ENCODE measurements at places on chromosomes 11 and 22.

DNA sequence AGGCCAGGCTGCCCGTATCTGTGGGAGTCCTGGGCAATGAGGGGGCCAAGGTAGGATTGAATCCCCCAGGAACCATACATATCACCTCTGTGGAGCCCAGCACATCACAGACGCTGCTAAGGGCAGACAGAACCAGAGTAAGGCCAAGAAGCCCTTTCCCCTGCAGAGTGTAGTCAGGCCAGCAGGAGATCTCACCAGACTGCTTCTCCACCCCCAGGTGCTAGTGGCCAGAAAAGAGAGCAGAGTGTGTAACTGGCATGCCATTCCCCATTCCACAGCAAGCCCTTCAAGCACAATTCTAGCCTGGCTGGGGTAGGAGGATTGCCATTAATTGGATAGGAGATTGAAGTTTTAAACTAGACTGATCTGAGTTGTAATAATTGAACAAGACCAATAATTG lies 28.0 kb upstream of the FCHSD2 start:
- DNase-seq: no peak

DNA sequence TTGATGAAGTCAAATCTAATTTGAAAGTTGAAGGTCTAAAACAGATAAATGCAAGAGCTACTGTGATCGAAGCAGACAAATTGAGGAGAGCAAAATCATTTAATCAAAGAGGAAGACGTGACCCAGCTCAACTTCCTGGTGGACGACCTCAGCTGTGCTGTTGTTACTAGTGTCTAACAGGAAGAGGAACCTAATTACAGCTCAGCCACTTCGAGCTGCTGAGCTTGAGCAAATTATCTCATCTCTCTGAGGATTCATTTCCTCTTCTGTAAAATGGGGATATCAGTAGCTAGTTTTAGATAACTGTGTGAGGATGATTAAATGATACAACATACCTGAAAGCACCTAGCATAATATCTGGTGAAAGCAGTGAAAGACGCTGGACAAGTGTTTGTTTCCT lies 48.6 kb upstream of the OLFML1 start:
- no peak for DNase-seq

GRCh38 chr22:44396727-44397722 lies 84.3 kb upstream of the SHISAL1 start:
- no peak for DNase-seq

GRCh38 chr22:45996241-45997076 lies 19.5 kb upstream of the WNT7B start:
- DNase-seq: no peak

- DNase-seq: no peak
Measured at GRCh38 chr11:117084992-117085391, 13.2 kb downstream of the SIK3 start.

DNA sequence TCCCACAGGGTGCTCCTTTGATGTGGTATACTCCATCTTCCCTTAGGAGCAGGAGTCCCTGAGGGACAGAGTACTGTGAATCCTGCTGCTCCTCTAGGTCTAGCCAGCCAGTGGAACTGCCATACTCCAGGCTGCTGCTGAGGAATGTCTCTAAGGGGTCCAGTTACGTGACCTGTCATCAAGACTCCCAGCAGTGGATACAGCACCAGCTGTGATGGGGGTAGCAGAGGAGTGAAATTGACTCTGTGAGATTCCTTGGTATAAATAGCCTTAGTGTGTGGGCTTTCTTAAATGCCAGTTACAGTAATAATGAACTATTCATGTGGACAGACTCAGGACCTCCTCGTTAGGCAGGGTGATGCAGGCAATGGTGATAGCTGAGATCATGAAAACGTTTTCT lies 140.4 kb upstream of the LUZP2 start:
- no peak for DNase-seq

DNA sequence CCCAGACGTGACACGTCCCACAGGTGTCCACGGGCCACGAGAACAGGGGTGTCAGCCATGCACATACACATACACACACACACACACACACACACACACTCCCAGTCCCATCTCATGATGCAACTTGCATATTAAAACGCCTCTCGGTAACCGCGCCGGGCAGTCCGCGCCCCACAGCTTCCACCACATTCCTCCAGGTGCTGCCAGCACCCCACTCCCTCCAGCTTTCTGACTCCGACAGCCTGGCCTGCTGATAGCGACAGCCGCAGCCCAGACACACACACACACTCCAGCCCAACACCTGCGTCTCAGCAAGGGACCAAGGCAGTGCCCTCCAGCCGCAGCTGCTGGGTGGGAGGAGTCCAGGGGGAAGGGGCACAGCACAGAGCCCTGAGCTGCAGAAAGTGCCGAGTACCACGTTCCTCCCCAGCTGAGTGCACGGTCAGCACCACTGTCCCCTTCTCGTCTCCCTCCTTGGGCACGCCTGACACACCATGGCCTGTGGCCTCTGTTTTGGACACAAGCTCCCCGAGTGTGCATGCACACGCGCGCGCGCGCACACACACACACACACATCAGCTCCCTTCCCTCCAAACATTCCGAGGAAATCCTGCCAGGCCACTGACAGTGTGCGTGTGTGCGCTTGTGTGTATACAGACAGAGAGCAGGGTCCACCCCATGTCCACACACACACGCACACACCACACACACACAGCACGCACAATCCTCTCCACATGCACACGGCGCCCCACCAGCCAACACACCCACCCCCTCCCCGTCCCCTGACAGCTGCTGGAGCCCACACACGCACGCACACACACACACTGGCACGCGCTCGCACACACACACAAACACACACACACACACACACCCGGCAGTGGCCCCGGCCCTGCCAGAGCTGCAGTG lies 1.2 kb downstream of the ELFN2 start:
- no peak for DNase-seq

DNA sequence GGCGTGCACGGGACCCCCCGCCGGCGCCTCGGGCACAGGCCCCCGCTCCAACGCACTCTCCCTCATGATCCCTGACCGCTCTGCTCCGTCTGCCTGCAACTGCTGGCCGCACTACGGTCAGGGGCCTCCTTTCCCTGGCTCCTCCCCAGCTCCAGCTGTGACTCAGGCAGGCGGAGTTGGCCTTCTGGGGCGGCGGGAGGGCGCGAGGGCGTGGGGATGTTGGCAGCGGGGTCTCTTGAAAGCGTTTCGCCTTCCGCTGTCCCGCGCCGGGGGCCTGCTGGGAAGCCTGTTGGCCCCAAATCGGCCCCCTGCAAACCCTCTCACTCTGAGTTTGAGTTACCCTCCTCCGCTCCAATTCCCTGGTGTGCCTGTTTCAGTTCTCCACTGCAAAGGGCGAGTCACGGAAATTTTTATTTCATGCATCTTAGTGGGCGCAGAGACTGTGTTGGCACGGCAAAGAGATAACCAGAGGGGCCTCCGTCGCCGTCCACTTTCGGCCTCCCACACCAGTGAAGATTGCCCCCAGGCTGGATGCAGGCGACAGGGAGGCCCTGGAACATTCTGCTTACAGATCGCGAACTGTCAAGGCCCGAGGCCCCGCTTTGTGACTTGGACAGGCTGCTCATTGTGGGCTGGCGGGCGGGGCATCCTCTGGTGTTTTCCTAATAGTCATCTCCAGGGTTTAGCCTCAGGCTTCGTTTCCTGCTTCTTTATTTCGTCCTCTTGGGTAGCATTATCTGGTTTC lies at the start of gene CAVIN3:
Gene CAVIN3, minus strand, starts transcription at position 91 of the 745 bp plus-strand sequence. Its CDS starts 25 bp downstream, at position 66.
- DNase-seq: no peak

DNA sequence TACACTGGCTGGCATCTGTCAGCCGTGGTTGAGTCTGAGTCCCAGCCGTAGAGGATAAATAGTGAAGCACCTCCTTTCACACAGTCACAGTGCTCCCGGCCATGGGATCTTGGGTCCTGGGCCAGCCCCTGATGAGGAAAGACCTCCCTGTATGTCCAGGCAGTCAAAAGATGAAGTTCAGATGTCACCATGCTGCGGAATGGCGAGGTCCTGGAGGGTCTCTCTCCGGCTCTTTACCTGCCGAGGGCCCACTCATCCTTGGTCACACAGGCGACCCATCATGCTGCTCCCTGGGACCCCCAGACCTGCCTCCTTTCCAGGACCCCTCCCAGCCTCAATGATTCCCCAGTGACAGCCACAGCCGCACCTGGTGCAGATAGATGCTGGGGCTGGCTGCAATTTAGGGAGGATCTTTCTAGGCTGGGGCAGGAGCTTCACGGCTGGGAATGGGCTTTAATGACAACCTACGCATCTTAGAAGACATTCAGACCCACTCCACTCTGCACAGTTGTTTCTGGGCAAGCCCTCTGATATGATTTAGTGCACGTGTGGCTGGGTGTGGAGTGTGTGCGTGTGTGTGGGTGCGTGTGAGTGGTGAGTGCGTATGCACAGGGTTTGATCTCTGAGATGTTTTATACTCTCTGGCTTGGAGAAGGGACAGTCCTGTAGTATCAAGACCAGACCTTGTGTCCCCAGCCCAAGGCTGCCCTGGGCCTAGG lies 79.7 kb downstream of the FBLN1 start:
- DNase-seq: no peak

- no peak for DNase-seq
Measured at GRCh38 chr11:96303980-96304379, 39.0 kb downstream of the MAML2 start.

- peak; percentile 69 for DNase-seq
Measured at GRCh38 chr11:123111465-123111864, 49.5 kb upstream of the HSPA8 start.

DNA sequence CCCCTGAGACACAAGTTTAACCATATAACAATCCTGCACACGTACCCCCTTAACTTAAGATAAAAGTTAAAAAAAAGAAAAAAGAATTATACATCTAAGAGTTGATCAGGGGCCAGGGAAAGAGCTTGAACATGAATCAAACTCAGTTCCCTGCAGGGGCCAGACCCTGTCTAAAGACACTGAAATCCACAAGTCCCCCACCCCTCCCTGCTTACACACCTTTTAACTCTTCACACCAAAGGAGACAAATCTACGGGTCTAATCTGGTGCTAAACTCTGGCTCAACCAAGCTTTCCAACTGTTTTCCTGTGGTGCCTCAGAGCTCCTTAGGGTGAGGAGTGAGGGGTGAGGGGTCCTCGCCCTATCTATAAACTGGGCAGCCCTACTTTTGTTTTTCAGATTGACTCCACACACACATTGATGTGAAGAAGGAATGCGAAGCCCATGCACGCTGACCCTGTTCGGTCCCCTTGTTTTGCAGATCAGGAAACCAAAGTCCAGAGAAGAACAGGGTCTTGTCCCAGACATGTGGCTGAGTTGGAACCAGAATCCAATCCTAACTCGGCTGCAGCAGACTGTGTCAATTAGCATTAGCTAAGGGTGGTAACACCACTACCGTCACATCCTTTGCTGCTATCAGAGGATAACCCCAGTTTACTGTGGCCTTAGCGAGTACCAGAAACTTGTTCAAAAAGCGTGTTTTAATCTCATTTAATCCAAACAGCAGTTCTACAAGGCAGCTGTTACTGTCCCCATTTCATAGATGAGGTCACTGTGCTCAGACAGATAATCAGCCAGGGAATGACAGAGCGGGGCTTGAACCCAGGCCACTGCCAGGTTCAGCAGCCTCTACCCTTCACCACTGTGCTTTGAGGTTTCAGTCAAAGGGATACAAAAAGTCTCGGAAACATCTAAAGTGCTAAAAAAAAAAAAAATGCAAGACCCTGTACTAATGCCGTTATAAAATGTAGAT lies 145.2 kb upstream of the SYT13 start:
- DNase-seq: no peak

- no peak for DNase-seq
Measured at GRCh38 chr11:65822776-65823528, 10.8 kb upstream of the SNX32 start.

GRCh38 chr11:13486926-13487660 lies 8.7 kb downstream of the PTH start:
- DNase-seq: no peak

- DNase-seq: no peak
Measured at GRCh38 chr11:123166071-123166559, 28.9 kb downstream of the CLMP start.

GRCh38 chr22:40533712-40534378 lies 102.7 kb downstream of the MRTFA start:
- DNase-seq: no peak

GRCh38 chr22:17924735-17925364 lies 99.5 kb downstream of the MICAL3 start:
- DNase-seq: no peak

DNA sequence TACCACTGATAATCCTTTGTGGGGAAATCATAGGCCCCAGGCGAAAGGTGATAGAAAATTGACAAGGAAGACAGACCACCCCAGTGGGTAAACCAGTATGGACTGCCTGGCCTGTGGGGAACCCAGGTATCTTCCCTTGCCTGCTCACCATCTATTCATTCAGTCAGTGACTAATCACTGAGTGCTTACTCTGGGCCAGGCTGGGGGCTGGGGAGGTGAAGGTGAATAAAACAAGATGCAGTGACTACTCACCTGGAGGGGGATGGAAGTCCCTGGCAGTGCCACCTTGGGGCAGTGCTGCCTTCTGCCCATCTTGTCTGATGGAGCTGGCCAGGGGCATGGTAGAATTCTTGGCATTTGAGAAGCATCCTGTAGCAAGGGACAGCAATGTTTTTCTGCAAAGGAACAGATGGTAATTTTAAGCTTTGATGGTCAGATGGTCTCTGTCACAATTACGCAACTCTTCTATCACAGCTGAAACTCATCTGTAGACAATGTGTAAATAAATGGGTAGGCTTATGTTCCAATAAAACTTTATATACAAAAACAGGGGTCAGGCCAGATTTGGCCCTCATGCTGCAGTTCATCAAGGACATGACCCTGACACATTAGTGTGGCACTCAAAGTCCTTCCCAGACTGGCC lies 4.6 kb downstream of the ISX start:
- DNase-seq: no peak

DNA sequence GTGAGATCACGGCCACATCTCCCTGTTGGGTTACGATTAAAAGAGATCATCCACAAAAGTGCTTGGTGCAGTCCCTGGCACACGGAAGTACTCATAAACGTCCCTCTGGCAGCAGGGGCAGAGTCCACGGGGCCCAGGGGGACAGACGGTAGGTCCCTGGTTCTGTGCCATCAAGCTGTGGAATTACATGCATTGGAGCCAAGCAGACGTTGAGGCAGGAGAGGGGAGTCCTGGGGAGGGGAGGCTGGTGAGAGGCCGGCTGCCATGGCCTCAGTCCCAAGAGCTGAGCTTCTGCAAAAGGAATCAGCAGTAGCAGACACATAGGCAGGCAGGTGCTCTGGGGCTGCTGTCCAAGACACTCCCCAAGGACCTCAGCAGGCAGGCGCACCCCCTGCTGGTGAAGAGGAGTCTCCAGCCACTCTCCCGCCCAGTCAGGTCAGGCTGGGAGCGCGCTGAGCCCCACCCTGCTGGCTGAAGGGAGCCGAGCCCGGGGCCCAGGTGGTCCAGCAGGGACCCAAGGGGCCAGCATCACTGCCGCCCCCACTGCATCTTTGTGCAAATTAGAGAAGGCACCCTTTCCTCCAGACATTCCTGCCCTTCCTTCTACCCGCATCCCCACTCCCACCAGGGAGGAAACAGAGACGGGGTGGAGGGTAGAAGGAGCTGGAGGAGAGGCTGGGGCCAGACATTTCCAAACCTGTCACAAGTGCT lies 7.6 kb upstream of the KCTD17 start:
- peak; percentile 71 for DNase-seq

- DNase-seq: no peak
Measured at GRCh38 chr11:68436162-68436888, 24.2 kb upstream of the PPP6R3 start.
